ENCODE measurements at places on chromosomes 1 and 21.

DNA sequence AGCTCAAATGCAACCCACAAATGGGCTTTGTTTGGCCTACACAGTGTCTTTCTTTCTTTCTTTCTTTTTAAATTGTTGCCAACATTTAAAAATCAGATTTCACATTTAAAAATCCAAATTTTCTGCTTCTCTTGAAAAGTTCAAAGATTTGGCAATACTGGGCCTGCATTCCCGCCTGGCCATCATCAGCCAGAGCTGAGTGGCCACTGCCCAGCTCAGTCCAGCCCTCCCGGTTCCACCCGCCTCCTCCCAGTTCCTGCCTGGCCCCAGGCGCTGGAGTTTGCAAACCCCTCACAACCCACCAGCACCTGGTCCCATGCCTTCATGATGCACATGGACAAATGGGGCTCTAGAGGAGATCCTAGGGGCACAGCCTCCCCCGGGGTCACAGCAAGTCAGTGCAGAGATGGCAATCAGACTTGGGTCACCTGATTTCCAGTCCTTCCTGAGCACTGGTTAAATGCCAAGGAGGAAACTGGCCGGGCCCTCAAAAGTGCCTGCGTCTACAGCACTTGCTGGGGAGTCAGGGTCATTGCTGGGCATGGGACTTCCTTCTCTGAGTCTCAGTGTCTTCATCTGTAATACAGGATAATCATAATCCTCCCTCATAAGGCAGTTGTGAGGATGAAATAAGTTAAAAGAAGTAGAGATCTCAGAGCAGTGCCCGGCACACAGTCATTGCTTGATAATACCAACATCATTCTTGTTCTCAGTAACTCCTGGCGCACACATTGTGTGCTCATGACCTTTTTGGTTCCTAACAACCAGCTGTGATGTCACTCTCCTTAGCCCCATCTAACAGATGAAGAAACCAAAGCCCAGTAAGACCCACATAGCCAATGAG, 41.0 kb upstream of the LAPTM5 start:
- DNase-seq = no peak

- DNase-seq = no peak
Measured at GRCh38 chr1:205240118-205240517, 12.4 kb downstream of the TMCC2 start.

- no peak for DNase-seq
Measured at GRCh38 chr1:90881034-90881433, 140.8 kb downstream of the ZNF644 start.

GRCh38 chr21:45329261-45330074, 41.8 kb upstream of the POFUT2 start:
- DNase-seq = no peak

- no peak for DNase-seq
Measured at GRCh38 chr1:93317207-93317606, 28.5 kb upstream of the DR1 start.

DNA sequence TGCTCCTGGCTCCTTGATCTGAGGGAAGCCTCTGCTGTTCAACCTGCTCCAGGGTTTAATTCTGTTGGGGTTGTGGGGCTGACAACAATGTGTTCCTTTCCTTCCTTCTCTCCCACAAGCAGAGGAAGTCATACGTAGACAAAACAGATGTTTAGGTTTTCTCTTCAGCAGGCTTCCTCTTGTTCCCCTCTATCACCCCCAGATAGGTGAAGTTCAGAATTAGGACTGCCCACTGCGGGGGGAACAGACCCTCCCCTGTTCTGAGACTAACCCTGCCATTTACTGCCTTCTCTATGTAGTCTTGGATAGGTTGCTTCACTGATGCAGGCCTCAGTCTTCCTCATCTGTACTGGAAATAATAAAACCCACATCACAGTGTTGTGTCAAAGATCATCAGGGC, 30.0 kb upstream of the NRDC start:
- DNase-seq = no peak

DNA sequence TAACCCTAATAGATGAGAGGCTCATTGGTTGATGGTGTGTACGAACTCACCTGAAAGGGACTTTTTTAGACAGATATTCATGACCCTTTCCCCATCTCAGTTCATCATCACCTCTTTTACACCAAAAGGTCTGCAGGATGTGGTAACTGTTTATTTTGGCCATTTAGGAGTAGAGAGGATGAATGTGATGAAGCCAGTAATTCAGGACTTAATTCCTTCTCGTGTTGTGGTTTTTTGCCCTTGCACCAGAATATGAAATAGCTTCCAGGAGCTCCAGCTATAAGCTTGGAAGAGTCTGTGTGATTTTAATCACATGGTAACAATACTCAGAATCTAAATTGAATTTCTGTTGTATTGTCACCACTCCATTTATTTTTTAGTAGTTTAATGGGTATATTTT, 189.4 kb upstream of the KCTD3 start:
- DNase-seq = no peak

DNA sequence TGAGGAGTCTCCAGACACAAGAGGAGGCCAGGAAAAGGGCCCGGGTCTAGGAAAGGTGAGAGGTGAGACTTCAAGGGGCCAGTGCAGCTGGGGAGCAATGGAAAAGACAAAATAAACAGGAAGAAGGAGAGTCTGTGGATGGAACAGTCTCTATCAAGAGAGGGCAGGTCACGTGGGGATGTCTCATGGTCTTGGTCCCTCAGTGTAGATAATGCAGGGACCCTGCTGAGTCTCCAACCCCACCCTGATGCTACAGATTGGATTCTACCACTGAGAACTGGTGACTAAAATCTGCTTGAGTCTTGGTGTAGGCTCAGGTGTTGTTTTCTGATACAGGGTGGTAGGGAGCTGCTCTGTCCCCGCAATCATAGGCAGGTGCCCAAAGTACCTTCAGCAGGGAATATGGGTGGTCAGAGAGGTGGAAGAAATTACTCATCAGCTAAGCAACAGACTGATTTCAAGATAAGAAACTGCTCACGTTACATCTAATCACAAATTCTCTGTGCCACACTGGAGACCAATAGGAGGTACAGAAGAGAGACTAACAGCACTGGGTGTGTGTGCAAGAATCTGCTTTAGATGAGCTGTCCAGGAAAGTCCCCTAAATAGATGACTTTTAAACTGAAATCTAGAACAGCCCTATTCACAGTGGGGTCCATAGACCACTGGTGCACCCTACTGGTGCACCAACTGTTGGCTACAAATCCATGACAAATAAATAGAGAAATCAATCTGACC, 101.5 kb upstream of the TLR5 start:
- DNase-seq = peak; percentile 17

GRCh38 chr1:177732178-177732577, 237.7 kb downstream of the SEC16B start:
- no peak for DNase-seq

- no peak for DNase-seq
Measured at GRCh38 chr21:25938658-25939395, 204.1 kb downstream of the GABPA start.

DNA sequence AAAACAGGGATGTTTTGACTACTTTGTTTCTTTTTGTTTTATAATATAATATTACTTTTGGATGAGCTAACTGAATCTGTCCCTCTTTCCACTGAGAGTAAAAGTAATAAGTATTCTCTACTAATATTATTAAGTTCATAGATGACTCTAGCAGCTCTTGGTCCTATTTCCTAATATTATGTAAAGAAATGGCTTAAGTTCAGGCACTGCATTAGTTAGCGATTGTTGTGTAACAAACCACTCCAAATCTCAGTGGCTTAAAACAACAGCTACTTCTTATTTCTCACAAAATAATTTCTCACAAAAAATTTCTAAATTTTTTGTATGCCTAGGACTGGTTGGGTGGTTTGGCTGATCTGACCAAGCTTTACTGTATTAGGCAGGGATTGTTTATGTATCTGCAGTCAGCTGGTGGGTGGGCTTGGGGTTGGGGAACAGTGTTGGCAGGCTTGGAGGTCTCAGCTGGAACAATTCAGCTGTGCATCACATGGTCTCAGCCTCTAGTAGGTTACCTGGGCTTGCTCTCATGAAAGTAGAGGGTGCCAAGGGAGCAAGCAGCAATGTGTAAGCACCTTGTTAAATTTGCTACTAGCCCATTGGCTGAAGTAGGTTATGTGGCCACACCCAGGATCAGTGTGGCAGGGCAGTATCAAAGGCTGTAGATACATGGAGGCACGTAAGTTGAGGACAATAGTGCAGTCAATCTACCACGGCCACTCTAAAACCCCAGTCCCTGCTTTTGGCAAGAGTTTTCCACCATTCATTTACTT, 8.8 kb upstream of the CCT8 start:
- no peak for DNase-seq

DNA sequence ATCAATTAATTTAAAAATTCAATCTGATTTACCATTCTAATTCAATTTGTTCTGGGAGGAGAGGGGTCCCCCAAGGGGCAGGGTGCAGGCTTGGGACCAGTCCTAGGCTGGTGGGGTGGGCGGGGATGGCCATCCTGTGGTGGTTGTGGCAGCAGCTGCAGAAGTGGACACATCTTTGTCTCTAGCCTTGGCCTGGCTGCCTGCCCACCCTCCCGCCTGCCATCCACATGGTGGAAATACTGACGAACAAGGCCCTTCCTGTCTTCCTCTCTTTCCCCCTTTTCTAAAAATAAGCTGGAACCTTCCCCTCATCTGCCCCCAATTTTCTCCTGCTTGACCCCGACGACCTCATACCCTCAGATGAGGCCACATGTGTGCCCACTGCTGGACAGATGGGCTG, 130.9 kb downstream of the FOXD2 start:
- peak; percentile 23 for DNase-seq

- no peak for DNase-seq
Measured at GRCh38 chr1:188584119-188584518, 1755.4 kb downstream of the PLA2G4A start.

- DNase-seq = peak; percentile 83
Measured at GRCh38 chr1:115258302-115258866, 79.7 kb downstream of the NGF start.

- DNase-seq = no peak
Measured at GRCh38 chr1:60942291-60942690, 140.1 kb upstream of the NFIA start.

GRCh38 chr1:235892202-235892601, 25.5 kb upstream of the LYST start:
- DNase-seq = no peak

GRCh38 chr1:207328908-207329440, 7.5 kb downstream of the CD55 start:
- no peak for DNase-seq
